ENCODE measurements at places on chromosomes 7 and 10. TPM values are rescaled to one million over a fixed set of nuclear protein-coding genes. Genes with fewer than 3 reads are reported as not detected.

DNA sequence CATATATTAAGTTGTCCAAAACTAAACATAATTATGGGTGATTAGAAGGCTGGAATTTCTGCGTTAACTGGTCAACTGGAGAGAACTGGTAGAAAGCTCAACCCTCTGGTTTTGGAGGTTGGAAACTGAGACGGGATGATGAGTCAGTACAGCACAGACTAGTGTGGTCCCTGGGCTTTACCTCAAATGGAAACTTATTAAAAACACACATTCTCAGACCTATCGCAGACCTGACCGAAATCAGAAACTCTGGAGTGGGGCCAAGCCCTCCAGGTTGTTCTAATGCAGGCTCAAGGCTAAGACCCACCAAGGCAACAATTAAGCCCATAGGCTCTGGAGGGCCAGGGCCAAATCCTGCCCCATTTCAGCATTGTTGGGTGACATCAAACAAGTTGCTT, 136.9 kb downstream of the KCNMA1 start:
- peaks cover 11% of the 10 kb centered on the region for H3K4me1 ChIP-seq
- no peaks in the 10 kb centered on the region for H3K36me3 ChIP-seq
- H3K4me3 ChIP-seq = no peak overlapping the region
- no peaks in the 10 kb centered on the region for H3K27me3 ChIP-seq
- no peak overlapping the region for H3K27ac ChIP-seq
- DNase-seq = no peak

DNA sequence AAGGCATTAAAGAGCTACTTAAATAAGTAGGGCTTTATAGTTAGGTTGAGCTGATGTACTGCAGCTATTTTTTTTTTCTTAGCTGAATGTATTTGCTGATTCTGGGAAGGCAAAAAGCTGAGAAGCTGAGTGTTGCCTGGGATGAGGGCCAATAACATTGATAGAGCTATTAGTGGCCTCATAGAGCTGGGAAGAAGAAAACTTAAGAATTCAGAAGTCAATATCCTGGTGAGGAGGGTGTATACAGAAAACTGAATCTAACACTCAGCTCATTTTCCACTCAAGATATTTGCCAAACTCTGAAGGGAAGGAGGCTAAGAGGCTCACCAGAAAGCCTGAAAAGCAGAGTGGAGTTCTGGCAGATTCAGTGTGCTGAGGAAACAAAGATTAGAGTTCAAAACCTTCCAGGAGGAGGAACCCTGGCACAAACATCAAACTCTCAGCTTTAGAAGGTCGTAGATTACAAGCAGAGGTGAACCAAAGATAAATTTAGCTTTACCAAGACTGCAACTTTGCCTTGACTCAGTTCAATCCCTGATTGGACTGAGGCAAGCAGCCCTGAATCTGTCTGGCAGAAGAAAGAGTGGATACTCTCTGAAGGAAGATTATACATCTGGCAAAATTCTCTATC, 11.3 kb downstream of the PPP1R3C start:
- no peaks in the 10 kb centered on the region for H3K27me3 ChIP-seq
- no peaks in the 10 kb centered on the region for H3K36me3 ChIP-seq
- peaks cover 9% of the 10 kb centered on the region for H3K4me1 ChIP-seq

DNA sequence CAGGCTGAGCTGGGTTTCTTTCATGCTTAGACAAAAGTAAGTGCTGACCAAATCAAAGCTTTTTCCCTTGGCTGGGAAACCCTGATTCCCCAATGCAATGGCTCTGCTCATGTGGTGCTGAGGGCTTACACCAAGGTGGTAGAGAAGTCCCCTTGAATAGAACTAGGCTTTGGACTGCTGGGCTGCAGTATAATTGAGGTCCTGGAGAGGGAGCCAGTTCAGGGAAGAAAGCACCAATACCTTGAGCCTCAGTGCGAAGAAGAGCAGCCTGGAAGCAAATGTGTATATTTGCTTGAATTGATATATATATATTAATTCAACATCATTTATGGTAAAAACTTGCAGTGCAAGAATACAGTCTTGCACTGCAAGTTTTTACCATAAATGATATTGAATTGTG, 391.1 kb downstream of the RPS24 start:
- H3K27ac ChIP-seq = no peak overlapping the region
- no peaks in the 10 kb centered on the region for H3K27me3 ChIP-seq
- DNase-seq = no peak
- H3K36me3 ChIP-seq = no peaks in the 10 kb centered on the region
- no peak overlapping the region for H3K4me3 ChIP-seq

GRCh38 chr10:47315421-47315820, 6.8 kb upstream of the GDF2 start:
- H3K4me3 ChIP-seq = no peak overlapping the region
- no peaks in the 10 kb centered on the region for H3K27me3 ChIP-seq
- no peak overlapping the region for H3K27ac ChIP-seq
- peaks cover 14% of the 10 kb centered on the region for H3K4me1 ChIP-seq
- no peak for DNase-seq

DNA sequence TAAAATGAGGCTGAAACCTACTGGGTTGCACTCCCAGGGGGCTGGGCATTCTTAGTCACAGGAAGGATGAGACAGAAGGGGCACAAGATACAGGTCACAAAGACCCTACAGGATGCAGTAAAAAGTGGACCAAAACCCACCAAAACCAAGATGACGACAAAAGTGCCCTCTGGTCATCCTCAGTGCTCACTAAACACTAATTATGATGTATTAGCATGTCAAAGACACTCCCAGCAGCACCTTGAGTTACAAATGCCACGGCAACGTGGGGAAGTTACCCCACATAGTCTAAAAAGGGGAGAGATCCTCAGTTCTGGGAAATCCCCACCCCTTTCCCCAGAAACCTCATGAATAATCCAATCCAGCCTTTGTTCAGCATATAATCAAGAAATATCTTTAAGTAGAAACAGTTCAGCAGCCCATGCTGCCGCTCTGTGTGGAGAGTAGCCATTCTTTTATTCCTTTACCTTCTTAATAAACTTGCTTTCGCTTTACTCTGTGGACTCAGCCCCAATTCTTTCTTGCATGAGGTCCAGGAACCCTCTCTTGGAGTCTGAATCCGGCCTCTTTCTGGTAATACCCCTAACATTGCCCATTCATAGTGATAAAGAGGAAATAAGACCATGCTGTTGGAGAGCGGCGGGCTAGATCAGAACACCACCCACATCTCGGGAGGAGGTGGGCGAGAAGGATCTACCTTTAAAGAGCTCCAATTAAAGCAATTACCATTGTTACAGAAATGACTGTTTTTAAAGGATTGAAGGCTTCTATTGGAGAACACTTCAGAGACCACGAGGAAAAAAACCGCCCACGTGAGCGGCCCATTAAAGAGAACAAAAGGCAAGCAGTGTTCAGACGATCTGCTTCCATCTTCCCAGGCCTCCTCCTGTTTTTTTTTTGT, 170.9 kb downstream of the USP6NL start:
- no peaks in the 10 kb centered on the region for H3K4me1 ChIP-seq
- H3K36me3 ChIP-seq = no peaks in the 10 kb centered on the region
- no peaks in the 10 kb centered on the region for H3K27me3 ChIP-seq
- DNase-seq = no peak

GRCh38 chr10:101958691-101959090, 97.3 kb downstream of the ARMH3 start:
- H3K4me1 ChIP-seq = peaks cover 9% of the 10 kb centered on the region
- H3K4me3 ChIP-seq = no peak overlapping the region
- no peak overlapping the region for H3K27ac ChIP-seq

GRCh38 chr7:85565276-85565675, 378.4 kb upstream of the SEMA3D start:
- no peak overlapping the region for H3K4me3 ChIP-seq
- no peak for DNase-seq
- H3K27ac ChIP-seq = no peak overlapping the region
- no peaks in the 10 kb centered on the region for H3K4me1 ChIP-seq
- no peaks in the 10 kb centered on the region for H3K36me3 ChIP-seq
- H3K27me3 ChIP-seq = no peaks in the 10 kb centered on the region

GRCh38 chr7:127792528-127793342, 140.7 kb downstream of the SND1 start:
- H3K36me3 ChIP-seq = no peaks in the 10 kb centered on the region
- H3K27ac ChIP-seq = no peak overlapping the region
- H3K4me3 ChIP-seq = no peak overlapping the region

DNA sequence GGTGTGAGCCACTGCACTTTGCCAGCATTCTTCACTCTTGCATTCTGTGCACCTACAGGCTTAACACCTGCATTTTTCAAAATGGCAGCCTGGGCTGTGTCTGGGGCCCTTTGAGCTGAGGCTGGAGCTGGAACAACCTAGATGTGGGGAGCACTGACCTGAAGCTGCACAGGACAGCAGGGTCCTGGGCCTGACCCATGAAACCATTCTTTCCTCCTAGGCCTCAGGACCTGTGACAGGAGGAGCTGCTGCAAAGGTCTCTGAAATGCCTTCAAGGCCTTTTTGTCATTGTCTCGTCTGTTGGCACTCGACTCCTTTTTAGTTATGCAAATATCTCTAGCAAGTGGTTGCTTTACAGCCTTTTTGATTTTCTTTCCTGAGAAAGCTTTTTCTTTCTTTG, 82.3 kb downstream of the INPP5A start:
- no peak overlapping the region for H3K27ac ChIP-seq
- H3K4me3 ChIP-seq = no peak overlapping the region
- no peak for DNase-seq
- no peaks in the 10 kb centered on the region for H3K4me1 ChIP-seq

GRCh38 chr10:3192856-3193635, 20.5 kb upstream of the PITRM1 start:
- H3K27ac ChIP-seq = no peak overlapping the region
- H3K4me3 ChIP-seq = no peak overlapping the region
- no peaks in the 10 kb centered on the region for H3K27me3 ChIP-seq
- H3K36me3 ChIP-seq = no peaks in the 10 kb centered on the region
- no peaks in the 10 kb centered on the region for H3K4me1 ChIP-seq

DNA sequence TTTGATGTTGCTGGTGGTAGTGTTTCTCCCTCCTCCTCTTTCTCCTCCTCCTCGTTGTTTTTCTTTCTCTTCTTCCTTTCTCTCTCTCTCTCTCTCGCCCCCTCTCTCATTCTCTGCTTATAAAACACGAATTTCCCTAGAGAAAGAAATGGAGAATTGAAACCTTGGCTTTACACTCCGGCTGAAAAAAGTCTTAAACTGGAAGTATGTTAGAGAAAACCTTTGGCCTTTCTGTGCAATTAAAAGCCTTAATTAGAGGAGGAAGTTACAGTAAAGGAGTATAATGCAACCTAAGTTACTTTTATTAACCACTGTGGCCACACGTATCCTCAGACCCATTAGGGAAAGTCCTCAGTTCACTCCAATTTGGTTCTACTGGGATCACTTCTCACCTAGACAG, 501.7 kb upstream of the SORCS1 start:
- H3K4me1 ChIP-seq = no peaks in the 10 kb centered on the region
- H3K27me3 ChIP-seq = no peaks in the 10 kb centered on the region
- H3K27ac ChIP-seq = no peak overlapping the region

PTPN20 gene
- 7.1 TPM for total RNA-seq

TMEM236 gene
- total RNA-seq = 0.28 TPM

ELFN1 gene
- total RNA-seq = 0.76 TPM

ZNF248 gene
- 2.7 TPM for total RNA-seq

CDK1 gene
- 0.79 TPM for total RNA-seq

TTYH3 gene
- 10.8 TPM for total RNA-seq

ATOH7 gene
- total RNA-seq = 0.19 TPM

BAG3 gene
- total RNA-seq = 13.4 TPM

DPYSL4 gene
- 0.49 TPM for total RNA-seq

Measured in pancreas (tissue), 10 donors.